Dermis blood vessel endothelial cell (primary cell): ENCODE measurements at places on chromosomes 4 and X. TPM values are rescaled to one million over a fixed set of nuclear protein-coding genes. Genes with fewer than 3 reads are reported as not detected.

CLCN4 gene
- total RNA-seq: 6.5 and 9.6 TPM in 2 replicates

HTN1 gene
- not detected in 2 replicates for total RNA-seq

EDNRA gene
- total RNA-seq: 0.19 TPM in 1 of 2 replicates, not detected in the other

HSFX4 gene
- not detected in 2 replicates for total RNA-seq

RASGEF1B gene
- 0.33 and 0.34 TPM in 2 replicates for total RNA-seq

GASK1B gene
- 205 and 257 TPM in 2 replicates for total RNA-seq

DNA sequence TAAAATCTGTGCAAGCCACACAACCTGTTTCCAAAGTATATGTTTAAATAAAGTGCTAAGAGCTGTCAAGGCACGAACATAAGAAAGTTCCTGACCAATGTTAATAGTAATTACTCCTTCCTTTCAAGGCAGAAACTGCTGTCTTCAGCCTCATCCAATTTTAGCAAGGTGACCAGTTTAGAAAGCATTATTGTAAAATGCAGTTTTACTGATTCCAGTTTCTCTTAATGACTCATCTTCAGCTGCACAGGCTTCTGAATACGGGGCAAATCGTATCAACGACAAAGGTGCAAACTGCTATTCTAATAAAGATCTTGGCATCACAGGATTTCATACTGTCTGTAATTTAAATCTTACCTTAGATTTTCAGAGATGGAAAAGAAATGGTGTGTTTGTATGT lies 87.5 kb downstream of the PPP3CA start:
- DNase-seq: peak; percentile 53

DNA sequence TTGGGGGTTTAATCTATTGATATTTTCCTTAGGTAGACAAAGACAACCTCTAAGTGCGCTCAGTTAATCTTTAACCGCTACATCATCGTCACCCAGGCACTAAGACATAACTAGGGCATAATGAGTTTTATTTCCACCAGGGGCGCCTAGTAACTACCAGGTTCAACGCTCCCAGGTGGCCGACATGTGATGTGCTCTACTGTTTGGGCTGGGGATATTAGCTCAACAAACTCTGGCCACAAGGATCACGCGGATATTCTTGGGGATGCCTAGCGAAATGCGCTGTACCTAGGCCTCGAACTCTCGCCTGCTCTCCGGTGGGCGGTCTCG lies 915 bp upstream of the RAB33B start:
- DNase-seq: peak; percentile 82

DNA sequence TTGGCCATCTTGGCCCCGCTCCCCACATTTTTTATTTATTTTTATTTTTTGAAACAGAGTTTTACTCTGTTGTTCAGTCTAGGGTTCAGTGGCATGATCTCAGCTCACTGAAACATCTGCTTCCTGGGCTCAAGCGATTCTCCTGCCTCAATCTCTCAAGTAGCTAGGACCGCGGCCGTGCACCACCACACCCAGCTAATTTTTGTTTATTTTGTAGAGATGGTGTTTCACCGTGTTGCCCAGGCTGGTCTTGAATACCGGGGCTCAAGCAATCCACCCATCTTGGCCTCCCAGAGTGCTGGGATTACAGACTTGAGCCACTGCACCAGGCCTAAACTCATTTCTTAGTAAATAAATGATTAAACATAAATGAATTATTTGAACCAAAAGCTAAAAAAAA lies 322.0 kb upstream of the LCORL start:
- DNase-seq: no peak

DNA sequence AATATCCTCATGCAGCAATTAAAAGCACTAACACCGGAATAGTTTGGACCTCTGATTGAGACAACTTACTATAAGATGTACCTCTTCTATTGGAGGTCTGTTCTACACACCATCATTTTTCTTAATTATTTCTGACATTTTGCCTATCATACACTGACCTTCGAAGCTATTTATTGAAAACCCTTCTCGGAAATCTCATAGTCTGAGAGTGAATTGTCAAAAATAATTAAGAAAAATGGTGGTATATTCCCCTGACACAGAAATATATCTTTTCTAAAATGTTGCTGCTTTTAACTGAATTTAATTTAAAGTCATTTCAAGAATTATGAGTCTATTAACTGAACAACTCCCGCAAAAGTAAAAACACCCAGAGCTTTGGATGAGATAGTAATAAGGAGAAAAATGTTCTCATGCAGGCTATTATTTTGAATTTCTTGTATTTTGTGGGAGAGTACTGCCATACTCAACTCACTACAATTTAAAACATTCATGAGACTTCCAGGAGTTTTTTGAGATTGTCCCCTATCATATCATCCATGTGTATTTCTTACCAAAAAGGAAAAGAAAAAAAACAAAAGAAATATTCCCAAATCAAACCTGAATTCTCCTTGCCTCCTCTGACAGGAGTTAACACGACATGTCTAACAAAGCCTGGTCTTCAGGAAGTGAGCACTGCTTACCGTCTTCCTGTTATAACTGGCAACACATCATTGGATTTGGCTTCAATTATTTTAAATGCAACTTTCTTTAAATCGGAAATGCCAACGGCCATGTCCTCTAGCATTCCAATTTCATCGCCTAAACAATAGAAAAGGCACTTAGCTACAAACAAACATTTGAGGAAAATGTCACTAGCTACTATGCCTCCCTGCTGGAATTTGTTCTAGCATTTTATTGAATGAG lies 485.3 kb downstream of the IL15 start:
- peak; percentile 96 for DNase-seq

DNA sequence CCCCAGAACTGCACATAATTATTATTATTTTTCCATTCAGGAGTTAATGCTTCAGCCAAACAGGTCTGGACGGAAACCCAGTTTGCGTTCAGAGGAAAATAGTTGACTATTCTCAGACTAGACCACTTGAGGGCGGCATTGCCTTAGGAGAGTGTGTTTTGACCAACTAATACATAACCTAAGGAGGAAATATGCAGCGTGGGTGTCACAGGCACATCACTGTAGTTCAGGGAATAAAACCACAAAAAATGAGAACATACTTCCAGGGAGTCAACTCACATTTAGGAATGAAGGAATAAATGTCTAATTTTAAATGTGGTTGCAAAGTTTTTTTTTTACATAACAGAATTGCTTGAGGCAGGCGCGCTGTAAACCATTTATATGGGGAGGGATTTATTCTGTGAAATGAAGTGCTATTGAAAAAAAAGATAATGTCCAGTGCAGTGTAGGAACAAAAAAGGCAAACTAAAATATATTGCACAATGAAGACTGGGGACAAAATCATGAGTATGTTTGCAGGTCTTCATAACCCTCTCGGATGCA lies 93.3 kb downstream of the SYNPO2 start:
- peak; percentile 81 for DNase-seq

DNA sequence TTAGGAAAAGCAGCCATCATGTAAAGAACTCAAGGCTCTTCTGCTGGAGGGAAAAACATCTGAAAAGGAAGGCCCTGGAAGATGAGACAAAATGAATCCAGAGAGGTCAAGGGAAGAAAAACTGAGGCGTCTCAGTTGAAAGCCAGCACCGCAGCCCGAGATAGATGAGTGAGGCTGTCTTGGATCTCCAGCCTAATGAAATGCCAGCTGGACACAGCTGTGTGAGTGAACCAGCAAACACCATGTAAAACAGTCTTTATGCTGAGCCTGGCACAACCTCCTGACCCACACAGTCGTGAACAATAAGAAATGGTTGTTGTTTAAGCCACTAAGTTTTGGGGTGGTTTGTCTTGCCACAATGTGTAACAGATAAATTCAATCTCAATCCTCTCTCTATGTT lies 48.6 kb upstream of the RASL11B start:
- DNase-seq: no peak

GRCh38 chr4:38162240-38162784 lies 202.1 kb downstream of the PTTG2 start:
- DNase-seq: peak; percentile 80

DNA sequence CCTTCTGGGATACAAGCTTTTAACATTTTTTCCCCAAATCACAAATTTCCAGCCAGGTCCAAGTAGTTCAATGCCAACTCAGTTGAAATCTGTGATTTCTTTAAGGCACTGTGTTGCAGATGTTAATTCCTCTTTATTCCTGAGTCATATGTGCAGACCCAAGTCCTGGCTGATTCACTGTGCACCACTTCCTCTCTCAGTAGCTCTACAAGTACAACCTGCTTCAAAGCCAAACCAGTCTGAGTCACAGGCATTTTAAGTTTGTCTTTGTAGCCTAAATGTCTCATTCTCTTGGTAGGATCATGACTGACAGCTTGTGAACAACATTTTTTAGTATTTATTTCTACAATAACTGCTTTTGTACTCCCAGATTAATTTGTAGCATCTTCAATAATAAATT lies 165.6 kb upstream of the S100G start:
- peak; percentile 88 for DNase-seq

GRCh38 chrX:12488220-12488619 lies 303.0 kb upstream of the PRPS2 start:
- no peak for DNase-seq
